ENCODE measurements at places on chromosomes 13 and 19.

- DNase-seq, result no peak
Measured at GRCh38 chr13:95236774-95237173, 64.5 kb downstream of the ABCC4 start.

- no peak for DNase-seq
Measured at GRCh38 chr19:1460033-1460995, 10.4 kb downstream of the APC2 start.

GRCh38 chr19:30402436-30403202, 30.4 kb downstream of the ZNF536 start:
- peak; percentile 22 for DNase-seq

DNA sequence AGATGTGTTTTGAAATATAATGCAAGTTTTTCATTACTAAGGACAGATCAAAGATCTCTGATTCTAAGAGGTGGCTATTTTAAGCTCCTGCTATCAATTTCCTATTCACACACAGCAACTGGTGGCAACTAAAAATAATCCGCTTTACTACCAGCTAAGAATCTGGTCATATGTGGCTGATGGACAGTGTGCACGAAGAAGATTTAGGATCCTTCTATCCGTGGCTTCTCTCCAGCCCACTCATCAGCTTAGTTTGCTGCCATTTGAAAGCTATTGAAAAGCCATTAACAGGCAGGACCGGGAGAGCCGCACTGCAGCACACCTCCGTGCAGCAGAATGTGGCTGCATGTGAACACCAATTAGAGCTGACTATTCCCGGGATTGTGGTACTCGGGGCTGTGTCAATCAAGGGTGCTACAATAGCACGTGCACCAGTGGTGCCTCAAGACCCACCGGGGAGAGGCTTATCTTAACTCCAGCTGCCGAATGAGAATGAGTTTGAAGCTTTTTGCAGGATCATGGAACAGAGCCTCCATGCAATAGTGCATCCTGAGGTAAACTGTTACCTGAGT, at the start of gene MYO16:
Gene MYO16 (plus strand): TSS at position 431 of the 572 bp plus-strand sequence. CDS start 234 bp downstream, outside the sequence.
- DNase-seq, result no peak

- peak; percentile 84 for DNase-seq
Measured at GRCh38 chr13:48110931-48111721, 16.2 kb upstream of the MED4 start.

DNA sequence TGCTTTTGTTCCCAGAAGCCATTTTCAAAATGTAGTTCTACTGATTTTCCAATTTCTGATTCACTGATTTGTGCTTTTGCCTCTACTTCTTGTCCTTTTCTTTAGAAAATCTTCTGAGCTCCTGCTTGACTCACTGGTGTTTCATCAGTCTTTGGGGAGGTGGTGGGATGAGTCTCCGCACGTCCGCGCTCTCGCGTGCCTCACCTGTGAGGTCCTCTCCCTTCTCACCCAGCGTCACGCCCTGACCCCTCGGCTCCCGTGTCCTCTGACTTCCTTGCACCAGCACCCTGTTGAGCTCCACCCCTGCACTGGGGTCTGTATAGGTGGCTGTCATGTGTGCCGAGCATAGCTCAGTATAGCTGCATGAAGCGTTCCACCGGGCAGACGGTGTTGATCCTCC, 52.7 kb upstream of the MCF2L start:
- DNase-seq, result no peak

- no peak for DNase-seq
Measured at GRCh38 chr19:19214892-19215291, 3.1 kb downstream of the NCAN start.

GRCh38 chr13:66353664-66354063, 876.5 kb downstream of the PCDH9 start:
- DNase-seq, result no peak

DNA sequence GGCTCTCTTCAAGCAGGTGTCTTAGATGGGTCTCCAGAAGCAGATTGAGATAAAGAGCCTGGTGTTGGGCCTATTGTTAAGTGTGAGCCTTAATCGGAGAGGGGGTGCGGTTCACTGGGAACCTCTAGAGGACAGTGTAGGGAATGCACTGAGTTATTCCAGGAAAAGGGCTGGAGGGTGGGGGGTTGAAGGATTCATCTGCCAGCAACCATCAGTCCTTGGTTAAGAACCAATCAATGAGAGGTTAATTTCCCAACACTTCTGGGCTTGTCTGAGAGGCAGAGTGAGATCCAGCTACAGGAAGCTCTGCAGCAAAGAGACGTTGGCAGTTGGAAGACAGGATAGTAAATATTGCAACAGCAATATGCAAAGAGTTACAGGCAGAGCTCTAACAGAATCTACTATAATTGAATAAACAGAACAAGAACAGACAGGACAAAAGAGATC, 28.7 kb downstream of the CYP4F2 start:
- DNase-seq, result peak; percentile 53

GRCh38 chr19:7397687-7398086, 49.0 kb downstream of the ARHGEF18 start:
- no peak for DNase-seq

DNA sequence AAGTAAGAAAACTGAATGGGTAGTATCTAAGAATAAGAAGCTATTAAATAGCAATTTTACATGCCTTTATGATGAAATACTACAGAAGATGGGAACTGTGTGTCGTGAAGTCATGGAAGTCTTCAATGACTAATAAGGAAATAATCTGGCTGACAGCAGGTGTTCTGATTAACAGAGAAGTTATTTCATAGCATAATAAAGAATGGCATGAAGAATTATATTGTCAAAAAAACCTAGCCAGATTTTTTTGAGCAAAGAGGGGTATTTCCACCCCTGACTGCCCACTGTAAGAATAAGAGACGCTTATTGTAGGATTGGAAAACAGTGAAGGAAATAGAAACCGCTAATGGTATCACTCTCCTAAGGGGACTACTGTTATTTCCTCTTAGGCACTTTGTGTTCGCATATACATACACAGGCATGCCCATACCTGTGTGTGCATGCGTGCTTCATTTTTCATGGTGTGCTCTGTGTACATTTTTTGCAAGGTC, 318.8 kb downstream of the SHISA2 start:
- no peak for DNase-seq

DNA sequence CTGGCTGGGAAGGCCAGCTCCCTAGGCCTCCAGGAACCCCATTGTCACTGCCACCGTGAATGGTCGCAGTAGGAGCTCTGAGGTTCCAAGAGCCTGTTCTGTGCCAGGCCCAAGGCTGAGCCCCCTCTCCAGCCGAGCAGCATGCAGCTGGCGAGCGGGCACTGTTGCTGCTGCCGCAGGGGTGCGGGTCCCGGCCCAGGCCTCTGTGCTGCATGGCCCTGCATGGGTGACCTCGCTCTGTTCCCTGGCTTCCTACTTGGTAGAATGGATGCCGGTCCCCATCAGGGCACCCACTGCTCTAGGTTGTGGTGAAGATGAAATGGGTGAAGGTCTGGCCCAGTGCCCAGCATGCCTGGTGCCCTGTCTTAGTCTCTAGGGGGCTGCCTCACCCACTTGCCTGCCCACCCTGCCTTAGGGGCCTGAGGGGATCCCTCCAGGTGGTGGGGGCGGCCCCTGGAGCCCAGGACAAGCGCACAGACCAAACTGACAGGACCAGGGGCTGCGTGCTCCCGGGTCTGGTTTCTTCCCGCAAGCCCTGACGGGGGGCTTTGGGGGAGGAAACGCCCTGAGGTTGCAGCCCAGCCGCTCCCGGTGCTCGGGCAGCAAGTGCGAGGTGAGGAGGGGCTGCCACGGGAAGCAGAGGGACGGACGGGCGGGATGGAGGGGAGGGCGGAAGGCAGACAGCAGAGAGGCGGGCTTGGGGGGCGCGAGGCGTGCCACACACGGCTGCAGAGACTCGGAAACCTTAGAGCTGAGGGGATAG, 8.7 kb upstream of the UQCR11 start:
- no peak for DNase-seq

- DNase-seq, result no peak
Measured at GRCh38 chr19:55947532-55947931, at the start of gene NLRP8. NLRP8 (plus strand) TSS chr19:55947832.

DNA sequence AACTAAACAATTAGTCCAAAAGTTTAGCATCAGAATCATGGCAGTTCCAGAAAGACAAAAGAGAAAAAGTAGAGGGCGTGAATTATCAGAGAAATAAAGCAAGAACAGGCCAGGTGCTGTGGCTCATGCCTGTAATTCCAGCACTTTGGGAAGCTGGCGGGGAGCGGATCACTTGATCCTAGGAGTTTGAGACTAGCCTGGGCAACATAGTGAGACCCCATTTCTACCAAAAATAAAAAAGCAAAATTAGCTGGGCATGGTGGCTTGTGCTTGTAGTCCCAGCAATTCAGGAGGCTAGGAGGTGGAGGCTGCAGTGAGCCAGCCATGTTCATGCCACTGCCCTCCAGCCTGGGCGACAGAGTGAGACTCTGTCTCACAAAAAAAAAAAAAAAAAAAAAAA, 18.4 kb downstream of the ARL11 start:
- DNase-seq, result no peak

DNA sequence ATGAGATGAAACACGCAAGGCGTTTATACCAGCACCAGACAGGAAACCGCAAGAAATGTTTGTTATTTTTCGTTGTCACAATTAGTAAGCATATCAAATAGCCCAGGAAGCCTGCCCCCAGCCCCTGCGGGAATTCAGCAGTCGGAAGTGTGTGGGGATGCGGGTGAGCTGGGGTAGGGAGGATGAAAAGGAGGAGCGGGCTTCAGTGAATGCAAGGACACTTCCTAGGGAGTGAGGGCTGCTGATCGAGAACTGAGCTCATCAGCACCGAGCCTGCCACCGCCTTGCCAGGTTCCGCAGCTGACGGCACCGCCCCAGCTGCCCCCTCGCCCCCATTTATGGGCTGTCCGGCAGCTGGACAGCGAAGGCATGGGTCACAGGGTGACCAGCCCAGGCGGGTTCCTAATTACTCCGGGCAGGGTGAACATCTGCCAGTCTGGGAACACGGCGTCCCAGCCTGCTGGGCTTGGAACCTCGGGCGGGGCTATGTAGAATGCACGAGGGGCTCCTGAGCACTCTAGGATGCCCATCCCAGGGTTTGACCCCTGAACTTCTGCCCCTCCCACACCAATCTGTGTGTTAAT, 1.6 kb upstream of the BEST2 start:
- no peak for DNase-seq

- DNase-seq, result no peak
Measured at GRCh38 chr13:35930665-35931631, 200.2 kb downstream of the DCLK1 start.

GRCh38 chr13:40629678-40630384, 36.6 kb downstream of the FOXO1 start:
- no peak for DNase-seq

GRCh38 chr13:30345426-30346100, 38.2 kb upstream of the KATNAL1 start:
- DNase-seq, result no peak

- DNase-seq, result no peak
Measured at GRCh38 chr13:41085961-41086585, 24.8 kb downstream of the WBP4 start.

DNA sequence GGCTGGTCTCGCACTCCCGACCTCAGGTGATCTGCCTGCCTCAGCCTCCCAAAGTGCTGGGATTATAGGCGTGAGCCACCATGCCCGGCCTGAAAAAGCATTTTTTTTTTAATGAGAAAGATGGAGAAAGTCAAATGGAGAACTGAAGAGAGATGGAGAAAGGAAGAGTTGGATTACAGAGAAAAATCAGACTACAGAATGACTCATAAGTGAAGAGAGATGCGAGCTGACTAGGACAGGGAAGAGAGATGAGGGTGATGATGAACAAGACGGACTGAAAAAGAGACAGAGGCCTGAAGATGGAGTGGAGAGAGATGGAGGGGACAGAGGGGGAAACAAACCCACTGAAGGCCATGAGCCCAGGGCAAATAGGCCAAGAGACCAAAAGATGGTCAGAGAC, 1.5 kb downstream of the DHX34 start:
- DNase-seq, result no peak

DNA sequence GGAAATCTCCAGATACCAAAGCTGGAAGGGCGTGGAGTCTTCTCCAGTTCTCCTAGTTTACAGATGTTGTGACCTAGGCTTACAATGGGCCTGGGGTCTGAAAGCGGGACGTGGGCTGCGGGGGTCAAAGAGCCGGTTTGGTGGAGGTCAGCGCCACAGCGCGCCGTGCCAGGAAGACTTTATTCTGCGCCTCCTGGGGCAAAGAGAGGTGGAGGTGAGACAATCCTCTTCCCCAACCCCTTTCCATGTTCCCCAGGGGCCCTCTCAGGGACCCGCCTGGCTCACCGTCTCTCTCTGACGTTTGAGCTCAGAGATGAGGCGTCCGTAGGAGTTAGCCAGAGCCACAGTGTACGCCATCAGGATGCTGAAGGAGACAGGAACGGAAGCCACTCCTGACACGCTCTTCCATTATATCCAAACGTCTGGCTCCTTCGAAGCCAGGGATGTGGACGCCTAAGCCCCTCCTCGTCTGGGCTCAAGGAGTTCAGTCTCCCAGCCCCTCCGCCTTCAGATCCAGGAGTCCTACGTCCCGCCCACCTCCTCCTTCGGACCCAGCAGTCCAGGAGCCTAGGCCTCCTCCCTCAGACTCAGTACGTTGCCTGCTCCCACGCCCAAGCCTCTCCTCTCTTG, 776 bp upstream of the LENG1 start:
- no peak for DNase-seq

DNA sequence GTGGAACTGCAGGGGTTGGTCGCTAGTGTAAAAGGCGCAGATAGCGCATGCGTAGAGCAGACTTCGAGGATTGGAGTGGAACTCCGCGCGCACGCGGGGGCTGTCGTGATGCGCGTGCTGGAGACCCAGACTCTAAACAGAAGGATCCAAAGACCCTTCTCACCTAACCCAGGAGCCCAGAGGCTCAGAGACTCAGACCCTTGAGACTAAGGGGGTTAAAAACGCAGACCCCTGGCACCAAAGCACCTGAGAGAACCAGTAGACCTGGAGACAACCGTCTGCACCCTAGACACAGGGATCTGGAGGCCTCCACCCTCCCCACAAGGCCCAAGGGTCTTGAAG, 567 bp upstream of the CTU1 start:
- no peak for DNase-seq

- DNase-seq, result no peak
Measured at GRCh38 chr13:88862095-88862620, 1191.0 kb downstream of the SLITRK5 start.

GRCh38 chr13:75636436-75637180, 478 bp downstream of the LMO7 start:
- DNase-seq, result no peak

- DNase-seq, result no peak
Measured at GRCh38 chr19:17645339-17645963, 42.7 kb downstream of the UNC13A start.
